Adrenal gland (tissue), 19 donors: ENCODE measurements at places on chromosomes 11 and 22. TPM values are rescaled to one million over a fixed set of nuclear protein-coding genes. Genes with fewer than 3 reads are reported as not detected.

- no peak overlapping the region for H3K4me3 ChIP-seq
- no peak overlapping the region for H3K27ac ChIP-seq
- H3K4me1 ChIP-seq: no peaks in the 10 kb centered on the region
These were observed 29.7 kb downstream of the GNB1L start for GRCh38 chr22:19824926-19825339.

DNA sequence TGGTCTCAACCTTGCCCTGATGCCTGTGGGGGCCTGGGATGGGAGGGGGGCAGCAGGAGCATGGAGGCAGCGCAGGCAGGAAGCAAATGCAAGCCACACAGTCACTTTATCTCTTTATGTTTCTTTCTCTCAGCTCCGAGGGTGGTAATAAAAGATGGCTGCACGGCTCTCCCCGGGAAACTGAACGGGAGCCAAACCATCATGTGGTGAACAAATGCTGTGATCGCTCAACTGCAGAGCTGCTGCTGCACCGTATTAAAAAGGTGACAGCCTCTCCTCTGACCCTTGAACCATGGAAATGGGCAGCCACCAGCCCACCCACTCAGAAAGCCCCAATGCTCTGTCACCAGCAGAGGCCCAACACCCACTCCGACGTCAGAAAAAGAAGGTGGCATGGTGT lies 110.0 kb downstream of the TIMP3 start:
- no peaks in the 10 kb centered on the region for H3K27me3 ChIP-seq
- H3K36me3 ChIP-seq: no peaks in the 10 kb centered on the region
- H3K27ac ChIP-seq: no peak overlapping the region
- peaks cover 15% of the 10 kb centered on the region for H3K4me1 ChIP-seq
- no peak for DNase-seq

DNA sequence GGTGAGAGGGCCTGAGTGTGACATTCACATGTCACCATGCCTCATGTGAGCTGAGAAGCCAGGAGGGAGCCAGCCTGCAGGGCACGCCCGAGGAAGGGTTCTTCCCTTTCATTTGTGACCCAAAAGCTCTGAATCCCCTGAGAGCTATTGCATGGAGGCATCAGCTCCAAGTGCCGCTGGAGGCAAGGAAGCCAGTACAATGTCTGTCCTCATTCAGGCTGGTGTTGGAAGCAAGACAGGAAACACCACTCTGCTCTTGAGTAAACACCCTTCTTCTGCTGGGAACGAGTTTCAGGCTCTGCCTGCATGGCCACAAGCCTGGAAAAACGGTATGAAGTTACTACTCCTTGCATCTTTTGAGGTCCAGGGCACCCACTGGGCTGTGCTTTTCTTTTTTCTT lies 83.8 kb upstream of the LARGE1 start:
- H3K27ac ChIP-seq: no peak overlapping the region
- no peak overlapping the region for H3K4me3 ChIP-seq
- no peak for DNase-seq
- no peaks in the 10 kb centered on the region for H3K36me3 ChIP-seq
- H3K27me3 ChIP-seq: no peaks in the 10 kb centered on the region

DNA sequence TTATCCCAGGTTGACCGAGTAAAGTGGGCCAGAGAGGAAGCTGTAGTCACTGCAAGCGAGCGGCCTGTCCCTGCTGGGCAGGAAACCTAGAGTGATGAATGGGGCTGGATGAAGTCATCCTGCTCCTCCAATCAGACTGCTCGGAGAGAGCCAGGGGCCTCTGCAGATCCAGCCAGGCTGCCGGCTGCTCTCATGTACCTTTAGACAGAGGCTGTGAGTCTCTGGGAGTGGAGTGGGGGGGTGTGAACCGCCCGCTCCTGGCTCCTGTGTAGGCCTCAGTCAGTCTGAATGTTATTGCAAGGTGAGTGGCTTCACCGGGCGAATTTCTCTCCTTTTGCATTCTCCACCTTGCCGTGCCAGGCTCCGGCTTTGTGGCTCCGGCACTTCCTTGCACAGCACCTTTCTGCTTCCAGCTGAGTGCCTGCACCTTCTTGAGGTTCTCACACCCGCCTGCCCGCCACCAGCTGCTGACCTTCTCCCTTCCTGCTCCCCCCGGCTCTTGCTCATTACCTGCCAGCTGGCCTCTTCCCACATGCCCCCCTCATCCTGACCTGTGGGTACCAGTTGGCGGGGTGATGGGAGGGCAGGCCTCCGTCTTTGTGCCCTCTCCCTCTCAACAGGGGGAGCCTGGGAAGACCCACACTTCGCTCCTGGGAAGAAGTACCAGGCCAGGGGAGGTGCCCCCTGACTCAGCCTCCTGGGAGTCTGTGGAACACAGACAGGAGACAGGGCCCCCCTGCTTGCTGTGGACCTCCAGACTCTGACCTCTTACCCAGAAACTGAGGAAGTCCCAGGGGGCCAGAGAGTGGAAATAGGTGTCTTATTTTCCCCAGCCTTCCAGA lies 79.9 kb downstream of the GRAMD1B start:
- H3K36me3 ChIP-seq: no peaks in the 10 kb centered on the region
- no peak overlapping the region for H3K27ac ChIP-seq

GRCh38 chr11:33258631-33259205 lies 1.5 kb downstream of the HIPK3 start:
- no peaks in the 10 kb centered on the region for H3K36me3 ChIP-seq
- DNase-seq: no peak
- H3K27ac ChIP-seq: peak overlapping the region; percentile 100
- peaks cover 50% of the 10 kb centered on the region for H3K4me1 ChIP-seq
- no peaks in the 10 kb centered on the region for H3K27me3 ChIP-seq
- peak overlapping the region; percentile 79 for H3K4me3 ChIP-seq

GRCh38 chr22:32531228-32531627 lies 56.6 kb downstream of the FBXO7 start:
- peak; percentile 39 for DNase-seq
- H3K4me3 ChIP-seq: no peak overlapping the region
- H3K4me1 ChIP-seq: peaks cover 18% of the 10 kb centered on the region
- H3K27ac ChIP-seq: peak overlapping the region; percentile 63
- no peaks in the 10 kb centered on the region for H3K36me3 ChIP-seq

DNA sequence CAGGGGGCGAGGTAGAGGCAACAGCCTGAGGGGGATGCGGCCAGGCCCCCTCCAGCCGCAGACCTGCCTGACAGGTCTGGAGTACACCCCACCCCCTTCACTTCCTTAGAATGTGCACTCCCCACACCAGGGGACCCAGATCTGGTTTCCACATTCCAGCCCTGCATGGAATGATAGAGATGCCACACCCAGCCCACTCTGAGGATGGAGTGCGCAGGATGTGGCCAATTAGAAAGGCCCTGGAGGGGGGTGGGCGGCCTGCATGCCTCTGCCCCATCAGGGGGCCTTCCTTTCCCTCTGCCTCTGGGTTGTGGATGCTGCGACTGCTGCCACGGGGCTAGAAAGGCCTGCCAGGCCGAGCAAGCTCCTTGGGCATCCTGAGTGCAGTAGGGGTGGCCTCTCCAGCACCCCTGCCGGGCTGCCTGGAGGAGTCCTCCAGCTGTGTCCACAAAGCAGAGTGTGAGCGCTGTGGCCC lies 28.2 kb upstream of the MGAT3 start:
- peaks cover 19% of the 10 kb centered on the region for H3K4me1 ChIP-seq
- no peaks in the 10 kb centered on the region for H3K27me3 ChIP-seq
- no peaks in the 10 kb centered on the region for H3K36me3 ChIP-seq
- no peak overlapping the region for H3K4me3 ChIP-seq
- no peak for DNase-seq

- H3K27ac ChIP-seq: no peak overlapping the region
- no peaks in the 10 kb centered on the region for H3K36me3 ChIP-seq
- H3K4me3 ChIP-seq: no peak overlapping the region
- no peaks in the 10 kb centered on the region for H3K27me3 ChIP-seq
- DNase-seq: no peak
These were observed 17.8 kb downstream of the SPATA19 start for GRCh38 chr11:133827556-133827955.

GRCh38 chr11:36195496-36196354 lies 93.5 kb downstream of the COMMD9 start:
- no peak overlapping the region for H3K4me3 ChIP-seq
- no peak overlapping the region for H3K27ac ChIP-seq
- H3K36me3 ChIP-seq: no peaks in the 10 kb centered on the region
- DNase-seq: no peak
- H3K27me3 ChIP-seq: no peaks in the 10 kb centered on the region
- H3K4me1 ChIP-seq: no peaks in the 10 kb centered on the region

DNA sequence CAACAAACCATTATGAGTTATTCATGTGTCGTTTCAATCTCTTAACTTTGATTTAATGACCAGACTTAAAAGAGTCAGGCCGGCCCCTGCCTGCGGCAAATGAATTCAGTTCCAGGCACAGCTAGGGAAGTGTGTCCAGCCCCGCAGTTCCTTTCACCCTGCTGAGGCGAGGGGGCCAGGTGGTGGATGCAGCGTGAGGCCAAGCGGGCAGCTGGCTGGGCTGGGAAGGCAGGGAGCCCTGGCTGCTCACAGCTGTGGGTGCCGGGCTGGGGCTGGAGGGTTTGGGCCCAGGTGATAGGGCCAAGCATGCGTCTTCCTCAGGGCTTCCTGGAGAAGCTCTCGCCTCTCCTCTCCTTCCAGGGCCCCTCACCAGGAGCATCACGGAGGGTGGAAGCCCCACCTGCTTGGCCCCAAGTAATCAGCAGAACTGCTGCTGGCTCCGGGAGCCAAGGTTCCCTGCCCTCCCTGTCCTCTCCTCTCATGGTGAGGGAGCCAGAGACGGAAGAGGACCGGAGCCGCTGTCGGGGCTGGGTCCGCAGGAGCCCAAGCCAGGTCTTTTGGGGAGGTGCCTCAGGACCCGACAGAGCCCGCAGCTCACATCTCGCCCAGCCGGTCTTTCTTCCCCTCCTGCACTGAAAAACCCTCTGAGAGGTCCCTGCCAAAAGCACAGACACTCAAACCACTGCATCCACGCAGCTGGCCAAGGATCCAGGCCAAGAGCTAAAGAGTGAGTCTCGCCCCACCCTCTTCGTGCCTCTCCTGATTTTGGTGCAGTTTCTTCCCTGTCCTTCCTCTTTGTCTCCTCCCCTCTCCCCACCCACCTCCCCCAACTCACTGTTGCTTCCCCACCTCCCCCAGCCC lies 97.0 kb downstream of the ST3GAL4 start:
- H3K36me3 ChIP-seq: no peaks in the 10 kb centered on the region
- H3K4me1 ChIP-seq: no peaks in the 10 kb centered on the region
- H3K27ac ChIP-seq: no peak overlapping the region
- H3K27me3 ChIP-seq: no peaks in the 10 kb centered on the region
- H3K4me3 ChIP-seq: no peak overlapping the region

- no peak overlapping the region for H3K4me3 ChIP-seq
- no peaks in the 10 kb centered on the region for H3K36me3 ChIP-seq
- no peaks in the 10 kb centered on the region for H3K27me3 ChIP-seq
- no peak overlapping the region for H3K27ac ChIP-seq
These were observed 773.4 kb upstream of the RAG2 start for GRCh38 chr11:37371346-37371970.

DNA sequence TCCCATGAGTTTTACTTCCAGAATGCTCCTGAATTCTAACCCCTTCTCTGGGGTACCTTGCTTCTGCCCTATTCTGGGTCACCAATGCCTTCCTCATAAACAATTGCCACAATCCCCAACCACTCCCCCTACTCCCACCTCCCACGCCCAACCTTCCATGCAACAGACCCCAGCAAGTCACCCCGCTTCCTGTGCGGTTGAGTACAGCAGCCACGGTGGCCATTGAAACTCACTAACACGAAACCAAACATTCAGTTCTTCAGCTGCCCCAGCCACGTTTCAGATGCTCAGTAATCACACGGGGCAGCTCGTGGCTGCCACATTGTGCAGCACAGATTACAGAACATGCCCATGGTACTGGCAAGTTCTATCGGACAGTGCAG lies 3.7 kb upstream of the BCR start:
- DNase-seq: no peak
- H3K27ac ChIP-seq: no peak overlapping the region
- H3K4me1 ChIP-seq: peaks cover 22% of the 10 kb centered on the region
- no peaks in the 10 kb centered on the region for H3K36me3 ChIP-seq
- no peaks in the 10 kb centered on the region for H3K27me3 ChIP-seq

TP53AIP1 gene
- total RNA-seq: 0.13 TPM

OR8K5 gene
- total RNA-seq: not detected

TANGO2 gene
- 38.8 TPM for total RNA-seq

CD3E gene
- total RNA-seq: 0.69 TPM

SLC15A3 gene
- total RNA-seq: 28.9 TPM

MIAT gene
- 11.4 TPM for total RNA-seq
